Dorsolateral prefrontal cortex (tissue), 122 donors: ENCODE measurements at places on chromosomes 3 and 15.

- no peak for DNase-seq
Observed at GRCh38 chr15:61556037-61556648, 327.0 kb upstream of the RORA start.

DNA sequence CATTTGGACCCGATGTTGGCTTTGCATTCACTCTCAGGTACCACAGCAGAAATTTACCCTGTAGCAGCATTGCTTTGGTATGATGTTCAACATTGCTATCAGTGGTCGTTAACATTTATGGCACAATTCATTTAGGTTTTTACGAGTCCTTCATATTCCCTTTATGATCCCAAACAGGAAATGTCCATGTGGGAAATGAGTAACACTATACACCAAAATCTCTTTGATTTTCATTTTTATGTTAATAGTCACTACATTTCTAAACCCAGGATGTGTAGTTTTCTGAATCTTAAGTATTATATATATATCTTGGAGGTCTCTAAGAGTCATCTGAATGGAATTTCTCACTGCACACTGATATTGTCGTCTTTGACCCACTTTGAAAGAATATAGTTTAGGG lies 78.5 kb upstream of the RBMS3 start:
- no peak for DNase-seq

DNA sequence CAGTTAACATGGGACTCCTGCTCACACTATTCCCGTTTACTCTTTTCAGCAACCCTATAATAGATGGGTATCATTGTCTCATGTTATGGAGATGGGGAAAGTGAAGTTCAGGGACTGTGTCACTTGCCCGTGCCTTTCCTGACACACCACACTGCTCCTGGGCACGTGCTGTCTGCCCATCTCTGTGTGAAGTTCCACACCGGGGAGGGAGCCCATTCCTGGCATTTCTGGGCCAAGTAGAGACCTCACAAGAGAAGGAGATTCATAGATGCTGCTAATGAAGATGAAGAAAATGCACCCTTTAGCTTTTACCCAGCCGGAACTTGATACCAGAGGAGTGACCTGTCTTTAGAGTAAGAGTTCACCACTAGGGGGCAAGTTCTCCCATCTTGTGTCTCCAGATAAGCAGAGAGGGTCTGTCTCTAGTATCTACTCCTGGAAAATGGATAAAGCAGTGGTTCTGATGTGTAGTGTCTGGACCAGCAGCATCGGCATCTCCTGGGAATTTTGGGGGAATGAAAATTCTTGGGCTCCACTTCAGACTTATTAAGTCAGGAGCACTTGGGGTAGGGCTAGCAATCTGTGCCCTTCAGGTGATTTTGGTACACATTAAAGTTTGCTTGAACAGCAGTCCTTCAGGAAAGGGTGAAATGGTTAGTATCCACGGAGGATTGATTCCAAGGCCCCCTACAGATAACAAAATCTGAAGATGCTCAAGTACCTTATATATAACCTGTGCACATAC lies 2.0 kb upstream of the TOPBP1 start:
- DNase-seq: no peak

DNA sequence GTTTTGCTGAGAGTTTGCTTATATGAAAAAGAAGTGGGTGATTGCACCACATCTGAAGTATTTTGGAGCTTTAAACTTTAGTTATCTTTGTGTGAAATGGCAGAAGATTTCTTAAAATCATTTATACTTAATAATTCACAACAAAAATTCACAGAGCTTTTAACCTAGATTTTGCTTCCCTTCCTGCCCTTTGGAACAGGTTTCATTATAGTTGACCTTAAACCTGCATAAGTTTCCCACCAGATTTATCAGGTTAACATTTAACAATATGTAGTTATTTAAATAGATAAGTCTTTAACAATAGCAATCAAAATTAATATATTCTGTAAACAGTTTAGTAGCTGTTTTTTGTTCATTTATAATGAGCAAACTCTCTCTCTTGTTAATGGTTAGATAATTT lies 30.3 kb downstream of the CADM2 start:
- no peak for DNase-seq

GRCh38 chr3:36877930-36878685 lies 66.7 kb downstream of the TRANK1 start:
- no peak for DNase-seq

DNA sequence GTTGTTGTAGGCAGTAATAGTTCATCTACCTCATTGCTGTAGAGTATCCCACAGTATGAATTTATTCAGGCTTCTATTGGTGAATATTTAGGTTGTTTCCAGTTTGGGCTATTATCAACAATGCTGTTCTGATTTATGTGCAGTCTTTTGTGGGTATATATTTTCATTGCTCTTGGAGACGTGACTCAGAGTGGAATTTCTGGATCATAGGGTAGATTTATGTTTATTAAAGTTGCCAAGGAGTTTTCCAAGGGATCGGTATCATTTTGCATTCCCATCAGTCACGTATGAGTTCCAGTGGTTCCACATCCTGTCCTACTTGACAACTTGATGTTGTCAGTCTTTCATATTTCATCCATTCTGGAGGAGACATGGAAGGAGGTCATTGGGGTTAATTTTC lies 8.4 kb upstream of the HRH1 start:
- no peak for DNase-seq

- DNase-seq: no peak
Observed at GRCh38 chr15:71323584-71323983, 208.3 kb downstream of the THSD4 start.

GRCh38 chr3:38133557-38134405 lies 3.1 kb downstream of the ACAA1 start:
- DNase-seq: no peak

- DNase-seq: no peak
Observed at GRCh38 chr3:60017631-60018030, 967.8 kb upstream of the CFAP20DC start.

- DNase-seq: no peak
Observed at GRCh38 chr3:195532834-195533233, 10.3 kb downstream of the PPP1R2 start.

DNA sequence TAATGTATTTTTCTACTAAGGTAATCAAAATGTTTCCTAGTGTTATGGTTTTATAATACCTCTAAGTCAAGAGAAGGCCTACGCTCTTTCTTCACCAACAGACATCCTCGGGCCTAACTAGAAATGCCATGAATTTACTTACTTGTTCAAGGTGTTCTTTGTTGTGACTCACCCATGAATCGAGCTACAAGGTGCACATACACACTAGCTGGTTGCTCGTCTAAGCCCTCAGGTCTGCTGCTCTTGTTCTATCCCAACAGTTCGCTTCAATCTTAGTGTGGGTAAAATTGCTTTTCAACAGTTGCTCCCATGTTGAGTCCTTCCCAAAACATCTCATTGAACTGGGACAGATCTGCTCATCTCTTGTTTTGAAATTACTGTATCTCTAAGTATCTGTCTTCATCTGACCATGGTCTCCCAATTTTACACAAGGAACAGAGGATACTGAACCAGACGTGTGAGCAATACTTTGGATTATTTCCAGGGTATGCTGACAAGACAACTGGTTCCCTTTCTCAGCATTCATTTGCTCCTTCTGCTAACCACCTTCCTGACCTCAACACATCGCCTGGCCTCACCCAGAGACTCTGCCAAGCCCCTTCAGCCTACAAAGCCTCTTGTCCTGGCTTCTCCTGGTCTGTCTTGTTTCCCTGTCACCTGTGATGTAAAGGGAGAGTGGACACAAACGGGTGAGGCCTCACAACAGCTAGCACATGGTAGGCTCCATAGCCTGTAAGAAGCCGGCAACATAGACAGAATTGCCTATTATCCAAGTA lies 84.2 kb downstream of the NEDD4 start:
- no peak for DNase-seq

- no peak for DNase-seq
Observed at GRCh38 chr3:146581951-146582467, 23.1 kb downstream of the PLSCR5 start.

DNA sequence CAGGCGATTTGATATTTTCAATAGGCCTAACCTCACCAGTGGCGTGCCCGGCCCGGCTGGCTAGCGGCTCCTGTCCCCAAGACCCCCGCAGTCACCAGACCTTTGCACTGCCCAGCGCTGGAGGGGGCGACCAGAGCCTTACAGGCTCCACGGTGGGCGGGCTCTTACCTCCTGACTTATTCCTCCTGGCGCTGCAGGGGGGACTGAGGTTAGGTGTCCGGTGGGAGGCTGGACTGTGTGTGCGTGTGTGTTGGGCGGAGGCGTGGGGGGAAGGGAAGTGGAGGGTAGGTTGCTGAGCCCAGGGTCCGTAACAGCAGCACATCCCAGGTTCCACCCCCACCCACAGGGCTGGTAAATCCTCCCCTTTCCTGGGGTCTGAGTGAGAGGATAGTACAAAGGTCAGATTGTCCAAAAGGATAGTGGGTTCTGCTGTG lies 27.5 kb upstream of the THRB start:
- DNase-seq: no peak

GRCh38 chr3:107892955-107893624 lies 197.7 kb downstream of the CD47 start:
- no peak for DNase-seq

DNA sequence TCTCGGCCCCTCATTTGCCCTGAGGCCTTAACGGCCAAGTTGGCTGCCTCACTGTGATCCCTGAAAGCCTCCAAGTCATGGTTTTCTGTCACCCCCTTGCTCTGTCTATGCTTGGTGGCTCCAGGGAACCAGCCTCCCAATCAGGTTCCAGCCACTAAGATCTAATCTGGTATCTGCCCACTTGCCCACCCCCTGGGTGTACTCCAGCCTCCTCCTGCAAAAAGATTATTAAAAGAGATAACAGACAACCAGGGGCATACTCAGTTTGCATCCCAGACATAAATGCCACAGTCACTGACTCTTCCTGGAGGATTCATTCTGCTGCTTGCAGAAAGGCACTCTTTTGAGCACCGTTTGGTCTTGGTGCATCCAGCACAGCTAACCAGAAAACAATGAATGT lies 103.9 kb downstream of the NTRK3 start:
- no peak for DNase-seq

DNA sequence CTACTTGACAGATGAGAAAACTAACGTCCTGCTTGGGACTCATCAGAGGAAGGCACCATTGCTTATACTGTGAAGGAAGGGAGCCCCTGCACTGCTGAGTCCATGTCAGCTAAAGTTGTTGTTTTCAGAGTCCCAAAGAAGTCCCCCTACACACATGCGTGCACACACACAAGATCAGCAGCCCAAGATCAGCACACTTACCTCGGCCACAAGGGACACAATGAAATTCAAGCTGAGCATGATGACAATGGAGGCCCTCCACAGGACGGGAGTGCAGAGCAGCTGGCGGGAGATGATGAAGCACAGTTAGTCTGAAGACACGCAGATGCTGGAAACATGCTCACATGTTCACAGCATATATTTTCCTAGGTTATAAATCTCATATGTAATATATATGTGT lies 28.6 kb upstream of the ATP13A5 start:
- DNase-seq: no peak

- DNase-seq: no peak
Observed at GRCh38 chr3:42497009-42497731, 5.3 kb upstream of the VIPR1 start.

- DNase-seq: no peak
Observed at GRCh38 chr15:70797464-70797863, 34.1 kb upstream of the UACA start.

GRCh38 chr15:52486003-52486996 lies 42.4 kb downstream of the MYO5A start:
- no peak for DNase-seq

DNA sequence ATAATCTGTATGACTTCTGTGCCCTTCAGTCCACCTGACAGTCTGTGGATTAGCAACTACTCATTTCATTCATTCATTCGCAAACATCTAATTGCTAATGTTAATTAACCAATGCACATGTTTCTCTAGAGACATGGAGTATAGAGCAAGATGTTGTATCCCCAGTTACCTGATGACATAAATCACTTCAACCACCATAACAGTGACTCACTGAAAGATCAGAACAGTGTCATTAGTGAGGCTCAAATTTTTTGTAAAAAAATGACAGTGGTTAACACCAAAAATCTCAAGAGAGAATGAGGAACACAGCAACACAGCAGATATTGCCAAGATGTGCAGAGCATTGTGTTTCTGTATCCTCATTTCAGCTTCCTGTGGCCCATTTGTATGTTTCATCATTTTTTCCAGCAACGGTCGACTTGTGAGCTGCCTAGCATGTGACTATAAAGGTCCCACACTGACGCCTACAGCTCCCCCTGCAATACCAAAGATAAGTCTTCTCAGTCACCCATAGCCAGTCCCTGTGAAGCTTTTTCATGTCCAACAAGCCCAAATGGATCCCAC lies 3.7 kb upstream of the PLD1 start:
- DNase-seq: no peak

DNA sequence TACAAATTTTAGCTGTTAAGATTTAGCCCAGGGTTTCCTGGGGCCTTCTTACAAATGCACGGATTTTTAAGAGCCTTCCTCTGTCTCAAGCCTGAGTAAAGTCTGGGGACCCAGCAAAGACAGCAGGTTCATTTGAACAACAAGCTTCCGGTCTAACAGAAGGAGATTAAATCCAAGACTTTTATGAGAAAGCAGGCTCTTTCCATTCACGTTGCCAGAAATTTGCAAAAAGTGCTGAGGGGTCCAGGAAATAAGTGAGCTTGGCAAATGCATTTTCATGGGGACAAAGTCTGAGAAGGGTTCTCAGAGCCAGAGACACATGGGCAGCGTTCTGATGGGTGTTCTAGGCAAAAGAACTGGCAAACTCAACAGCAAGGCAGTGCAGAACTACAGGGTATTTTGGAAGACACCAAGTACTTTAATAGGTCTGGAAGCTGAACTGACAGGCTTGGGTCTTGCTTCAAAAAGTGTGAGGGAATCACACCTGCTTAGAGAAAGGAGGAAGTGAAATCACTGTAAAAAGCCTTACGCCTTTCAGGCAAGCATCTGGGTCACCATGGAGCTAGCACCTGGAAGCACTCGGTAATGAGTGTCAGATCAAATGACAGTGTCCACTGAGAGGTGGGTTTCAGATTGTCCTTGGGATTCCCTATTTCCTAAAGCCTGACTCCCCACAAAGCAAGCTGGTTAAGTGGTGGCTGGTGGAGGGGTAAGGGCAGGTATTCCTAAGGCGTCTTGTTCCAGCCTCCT lies 115.8 kb upstream of the ARHGEF3 start:
- no peak for DNase-seq

- peak; percentile 7 for DNase-seq
Observed at GRCh38 chr3:57556459-57557084, 498 bp downstream of the PDE12 start.

DNA sequence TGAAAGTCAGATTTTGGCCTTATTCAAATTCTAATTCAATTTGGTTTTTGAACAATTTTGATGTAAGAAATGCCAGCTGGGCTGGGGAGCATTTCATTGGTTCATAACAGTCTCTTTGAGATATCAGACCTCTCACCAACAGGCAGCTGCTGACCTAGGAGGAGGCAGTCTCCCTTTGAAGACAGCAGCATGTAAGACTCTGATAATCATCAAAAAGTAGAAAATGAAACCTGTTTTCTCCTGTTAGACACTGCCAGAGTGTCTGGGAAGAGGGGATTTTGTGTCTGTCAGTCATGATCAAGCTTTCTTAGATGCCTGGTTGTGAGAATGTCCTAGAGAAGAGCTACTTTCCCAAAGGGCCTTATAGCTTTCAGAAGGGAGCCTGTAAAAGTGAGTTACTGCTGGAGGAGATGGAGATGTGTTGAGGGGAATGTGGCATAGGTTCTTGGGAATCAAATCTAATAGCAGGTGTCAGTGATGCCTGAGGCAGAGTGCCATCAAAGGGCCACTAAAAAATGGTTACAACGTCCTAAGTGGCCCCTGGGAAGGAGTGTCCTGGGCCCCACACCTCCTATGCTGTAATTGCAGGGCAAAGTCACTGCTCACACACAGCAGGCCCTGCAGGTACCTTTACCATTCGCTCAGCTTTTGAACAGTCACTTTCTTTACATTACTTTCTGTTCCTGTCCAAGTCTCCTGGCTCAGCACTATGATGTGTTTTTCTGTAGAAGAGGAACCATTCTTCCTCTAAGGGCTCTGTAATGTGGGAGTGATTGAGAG lies 43.1 kb downstream of the FSTL1 start:
- no peak for DNase-seq
